ENCODE measurements at places on chromosomes 7 and 10.

GRCh38 chr7:21902240-21902639, 43.5 kb downstream of the CDCA7L start:
- DNase-seq, result no peak

GRCh38 chr10:86321568-86321967, 45.0 kb downstream of the GRID1 start:
- DNase-seq, result no peak

- no peak for DNase-seq
These were observed 38.1 kb downstream of the ADRA2A start for GRCh38 chr10:111114758-111115500.

DNA sequence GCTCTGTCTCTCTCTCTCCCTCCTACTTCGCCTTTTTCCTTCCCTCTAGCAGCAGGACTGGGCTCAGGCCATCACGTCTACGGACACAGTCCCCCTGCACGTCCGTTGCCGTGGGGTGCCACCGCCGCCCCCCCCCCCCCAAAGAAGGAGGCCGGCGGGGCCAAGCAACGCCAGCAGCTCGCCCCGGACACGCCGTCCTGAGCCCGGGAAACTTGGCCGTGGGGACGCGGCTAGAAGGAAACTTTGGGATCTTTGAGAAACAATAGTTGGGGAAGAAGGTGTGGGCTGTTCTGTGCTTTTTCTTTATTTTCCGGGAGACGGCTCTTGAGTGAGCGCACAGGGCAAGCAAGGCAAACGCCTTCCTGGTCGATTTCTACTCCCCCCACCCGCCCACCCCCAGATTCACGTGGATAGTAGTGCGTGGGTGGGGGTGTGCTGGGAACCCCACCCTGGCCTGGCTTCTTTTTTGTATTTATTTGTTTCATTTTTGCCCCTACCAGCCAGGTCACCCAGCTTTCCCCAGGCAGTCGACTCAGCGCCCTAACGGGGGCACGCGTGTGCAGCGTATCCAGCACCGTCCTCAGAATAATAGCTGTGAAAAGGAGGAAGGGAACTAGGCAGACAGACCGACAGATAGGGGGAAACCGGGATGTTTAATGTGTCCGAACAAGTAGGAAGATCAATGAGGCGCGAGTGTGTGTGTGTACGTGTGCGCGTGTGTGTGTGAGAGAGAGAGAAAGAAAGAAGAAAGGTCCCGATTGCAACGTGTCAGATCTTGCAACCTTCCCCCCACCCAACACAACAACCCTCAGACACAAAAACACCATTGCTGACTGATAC, 1.4 kb downstream of the MXI1 start:
- DNase-seq, result no peak

DNA sequence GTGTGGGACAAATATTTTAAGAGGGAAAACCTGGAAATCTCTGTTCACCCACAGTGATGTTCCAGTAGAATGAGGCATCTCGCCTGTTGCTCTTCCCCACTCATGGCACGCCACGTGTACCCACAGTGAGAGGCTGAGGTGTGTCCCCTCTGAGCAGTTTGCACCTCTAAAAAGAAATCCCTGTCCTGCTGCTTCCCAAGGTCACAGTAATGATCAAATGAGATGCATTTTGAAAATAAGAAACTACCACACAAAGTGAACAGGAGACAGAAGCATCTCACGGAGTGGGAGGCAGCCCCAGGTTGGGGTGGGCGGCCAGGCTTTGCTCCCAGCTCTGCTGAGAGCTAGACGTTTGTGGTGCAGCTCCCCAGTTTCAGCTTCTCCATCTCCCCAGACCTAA, 12.4 kb upstream of the ZNF777 start:
- no peak for DNase-seq

DNA sequence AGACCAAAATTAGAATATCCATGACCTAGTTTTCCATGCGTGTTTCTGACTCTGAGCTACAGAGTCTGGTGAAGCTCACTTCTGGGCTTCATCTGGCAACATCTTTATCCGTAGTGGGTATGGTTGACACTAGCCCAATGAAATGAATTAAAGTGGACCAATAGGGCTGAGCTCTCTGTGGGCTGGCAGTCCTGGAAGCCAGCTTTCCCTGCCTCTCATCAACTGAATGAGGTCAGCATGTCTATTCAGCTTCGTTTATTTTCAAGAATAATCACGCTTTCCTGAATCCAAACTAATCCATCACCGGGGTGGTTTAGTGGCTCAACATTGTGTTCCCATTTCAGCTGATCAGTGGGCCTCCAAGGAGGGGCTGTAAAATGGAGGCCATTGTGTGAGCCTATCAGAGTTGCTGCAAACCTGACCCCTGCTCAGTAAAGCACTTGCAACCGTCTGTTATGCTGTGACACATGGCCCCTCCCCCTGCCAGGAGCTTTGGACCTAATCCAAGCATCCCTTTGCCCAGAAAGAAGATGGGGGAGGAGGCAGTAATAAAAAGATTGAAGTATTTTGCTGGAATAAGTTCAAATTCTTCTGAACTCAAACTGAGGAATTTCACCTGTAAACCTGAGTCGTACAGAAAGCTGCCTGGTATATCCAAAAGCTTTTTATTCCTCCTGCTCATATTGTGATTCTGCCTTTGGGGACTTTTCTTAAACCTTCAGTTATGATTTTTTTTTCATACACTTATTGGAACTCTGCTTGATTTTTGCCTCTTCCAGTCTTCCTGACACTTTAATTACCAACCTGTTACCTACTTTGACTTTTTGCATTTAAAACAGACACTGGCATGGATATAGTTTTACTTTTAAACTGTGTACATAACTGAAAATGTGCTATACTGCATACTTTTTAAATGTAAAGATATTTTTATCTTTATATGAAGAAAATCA, 35.5 kb downstream of the CAV1 start:
- no peak for DNase-seq

GRCh38 chr10:103806395-103807187, 48.8 kb downstream of the SH3PXD2A start:
- no peak for DNase-seq

DNA sequence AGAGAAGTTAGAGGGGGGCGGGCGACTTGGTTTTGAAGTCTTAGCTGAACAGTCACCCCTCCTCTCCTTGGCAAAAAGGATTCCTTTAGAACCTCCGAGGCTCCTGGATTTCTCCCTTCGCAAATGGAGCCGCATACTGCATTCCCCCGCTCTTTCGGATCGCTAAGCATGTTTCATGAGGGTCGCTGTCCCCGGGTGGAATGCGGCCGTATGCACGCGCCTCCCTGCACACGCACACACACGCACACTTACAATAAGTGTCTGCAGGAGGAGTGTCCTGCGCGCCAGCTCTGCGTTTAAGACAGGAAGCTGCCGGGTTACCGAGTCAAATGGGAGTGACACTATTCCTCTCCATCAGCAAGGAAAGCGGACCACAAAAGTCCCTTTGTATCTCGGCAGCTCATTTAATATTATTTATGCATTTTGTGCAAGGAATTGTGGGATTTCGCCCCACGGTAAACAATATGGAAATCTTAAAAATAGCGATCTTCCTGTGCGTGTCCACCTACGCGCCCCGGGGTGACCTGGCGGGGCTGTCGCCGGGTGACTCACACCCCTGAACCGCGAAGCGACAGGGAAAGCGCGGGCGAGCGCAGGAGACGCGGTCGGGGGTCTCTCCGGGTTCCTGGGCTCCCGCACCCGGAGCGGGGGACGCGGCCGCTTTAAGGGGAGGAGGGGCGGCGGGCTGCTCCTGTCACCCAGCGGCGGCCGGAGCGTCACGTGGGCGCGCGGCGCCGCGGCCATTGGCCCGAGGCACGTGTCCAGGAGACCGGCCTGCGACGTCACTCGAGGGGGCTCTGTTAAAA, 988 bp upstream of the EN2 start:
- no peak for DNase-seq

- DNase-seq, result no peak
These were observed 125.6 kb upstream of the ZNF32 start for GRCh38 chr10:43774234-43774769.

DNA sequence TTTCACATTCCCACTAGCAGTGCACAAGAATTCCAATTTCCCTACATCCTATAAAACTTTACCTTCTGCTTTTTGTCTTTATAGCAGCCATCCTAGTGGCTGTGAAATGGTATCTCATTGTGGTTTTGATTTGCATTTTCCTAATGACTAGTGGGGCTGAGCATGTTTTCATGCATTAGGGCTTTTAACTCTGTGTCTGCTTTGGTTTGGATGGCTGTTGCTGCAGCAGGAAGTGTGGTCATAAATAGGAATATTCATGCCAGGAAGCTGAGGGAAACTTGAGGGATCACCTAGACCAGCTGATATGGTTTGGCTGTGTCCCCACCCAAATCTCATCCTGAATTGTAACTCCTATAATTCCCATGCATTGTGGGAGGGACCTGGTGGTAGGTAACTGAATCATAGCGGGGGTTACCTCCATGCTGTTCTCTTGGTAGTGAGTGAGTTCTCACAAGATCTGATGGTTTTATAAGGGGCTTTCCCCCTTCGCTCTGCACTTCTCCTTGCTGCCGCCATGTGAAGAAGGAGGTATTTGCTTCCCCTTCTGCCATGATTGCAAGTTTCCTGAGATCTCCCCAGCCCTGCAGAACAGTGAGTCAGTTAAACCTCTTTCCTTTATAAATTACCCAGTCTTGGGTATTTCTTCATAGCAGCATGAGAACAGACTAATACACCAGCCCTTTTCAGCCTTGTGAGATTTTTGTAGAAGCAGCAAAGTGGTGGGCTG, 181.8 kb upstream of the PITRM1 start:
- no peak for DNase-seq

DNA sequence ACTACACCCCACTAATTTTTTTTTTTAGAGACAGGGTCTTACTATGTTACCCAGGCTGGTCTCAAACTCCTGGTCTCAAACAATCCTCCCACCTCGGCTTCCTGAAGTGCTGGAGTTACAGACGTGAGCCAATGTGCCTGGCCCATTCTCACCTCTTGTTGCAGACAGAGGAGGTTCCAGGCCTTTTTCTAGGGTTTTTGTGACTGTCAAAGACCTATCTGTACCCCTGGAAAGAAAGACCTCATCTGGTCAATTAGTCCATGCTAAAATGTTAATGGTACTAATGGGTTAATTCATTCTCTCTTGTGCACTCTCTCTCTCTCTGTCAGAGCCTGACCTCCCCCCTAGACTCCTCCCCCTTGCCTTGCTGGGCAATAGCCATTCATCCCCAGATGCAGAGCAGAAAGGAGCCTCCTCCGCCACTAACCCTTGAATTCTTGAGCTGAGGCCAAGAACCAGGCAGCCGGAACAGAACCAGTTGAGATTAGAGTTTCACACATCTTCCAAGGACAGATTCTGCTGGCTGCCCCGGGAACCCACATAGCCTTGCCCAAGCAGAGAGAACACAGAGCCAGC, 209.7 kb downstream of the SKIDA1 start:
- DNase-seq, result no peak

GRCh38 chr10:72981028-72981881, 26.6 kb upstream of the PLA2G12B start:
- no peak for DNase-seq

GRCh38 chr7:27921081-27921836, 181.3 kb downstream of the TAX1BP1 start:
- no peak for DNase-seq

DNA sequence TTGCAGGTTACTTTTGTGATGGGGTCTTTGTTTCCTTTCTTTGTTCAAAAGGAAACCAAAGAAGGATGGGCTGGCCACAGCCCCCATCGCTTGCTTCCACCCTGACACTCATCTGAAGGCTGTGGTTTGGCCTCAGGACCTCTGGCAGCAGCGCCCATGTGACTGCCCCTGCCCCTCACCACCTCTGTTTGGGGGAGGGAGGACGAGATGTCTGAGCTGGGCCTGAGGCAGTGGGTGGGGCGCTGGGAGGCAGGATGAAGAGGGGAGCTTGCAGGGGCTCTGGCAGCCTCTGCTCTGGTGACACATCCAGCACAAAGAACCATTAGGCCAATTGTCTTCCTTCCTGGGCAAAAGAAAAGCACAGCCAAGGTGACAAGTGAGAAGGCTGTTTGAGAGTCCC, 15.9 kb upstream of the CHST15 start:
- no peak for DNase-seq

DNA sequence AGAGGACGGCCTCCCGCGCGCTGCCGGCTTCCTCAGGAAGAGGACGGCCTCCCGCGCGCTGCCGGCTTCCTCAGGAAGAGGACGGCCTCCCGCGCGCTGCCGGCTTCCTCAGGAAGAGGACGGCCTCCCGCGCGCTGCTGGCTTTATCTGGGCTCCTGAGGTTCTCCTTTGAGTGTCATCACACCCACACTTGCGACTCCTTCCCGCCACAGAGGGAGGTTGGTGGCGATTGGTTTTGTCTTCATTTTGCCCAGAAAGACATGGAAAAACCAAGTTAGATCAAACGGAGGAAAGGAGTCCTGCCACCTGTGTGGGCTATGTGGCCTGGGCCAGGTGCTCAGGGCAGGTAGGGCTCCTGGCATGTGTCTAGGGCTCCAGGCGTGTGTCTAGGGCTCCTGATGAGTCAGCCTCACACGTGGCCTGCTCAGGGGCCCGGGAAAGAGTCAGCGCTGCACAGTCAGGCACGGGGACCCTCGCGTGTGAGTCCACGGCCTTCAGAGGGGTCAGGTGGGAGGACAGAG, 138.0 kb downstream of the VIPR2 start:
- no peak for DNase-seq

- DNase-seq, result no peak
These were observed 30.0 kb downstream of the TSPAN15 start for GRCh38 chr10:69481305-69481704.

GRCh38 chr7:154837622-154838021, 165.3 kb downstream of the PAXIP1 start:
- no peak for DNase-seq

GRCh38 chr7:46881507-46882127, 700.3 kb downstream of the TNS3 start:
- DNase-seq, result no peak

Data from activated gamma-delta T cell (primary cell).